Gastrocnemius medialis (tissue), 4 donors: ENCODE measurements at places on chromosomes 3 and 15.

DNA sequence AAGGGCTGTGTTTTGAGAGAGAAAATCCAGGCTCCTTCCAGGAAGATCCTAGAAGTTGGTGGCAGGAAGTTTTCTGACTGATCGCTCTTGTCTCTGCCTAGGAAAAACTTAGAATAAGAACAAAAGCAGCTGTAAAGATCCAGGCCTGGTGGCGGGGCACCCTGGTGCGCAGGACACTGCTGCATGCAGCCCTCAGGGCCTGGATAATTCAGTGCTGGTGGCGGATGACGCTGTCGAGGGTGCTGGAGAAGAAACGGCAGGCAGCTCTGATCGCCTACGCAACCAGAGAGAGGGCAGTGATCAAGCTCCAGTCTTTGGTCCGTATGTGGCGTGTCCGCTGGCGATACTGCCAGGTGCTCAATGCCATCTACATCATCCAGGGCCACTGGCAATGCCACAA, 1.5 kb downstream of the IQCF2 start:
- DNase-seq: no peak

- no peak for DNase-seq
These were observed 321.9 kb downstream of the ZPLD1 start for GRCh38 chr3:102756706-102757105.

DNA sequence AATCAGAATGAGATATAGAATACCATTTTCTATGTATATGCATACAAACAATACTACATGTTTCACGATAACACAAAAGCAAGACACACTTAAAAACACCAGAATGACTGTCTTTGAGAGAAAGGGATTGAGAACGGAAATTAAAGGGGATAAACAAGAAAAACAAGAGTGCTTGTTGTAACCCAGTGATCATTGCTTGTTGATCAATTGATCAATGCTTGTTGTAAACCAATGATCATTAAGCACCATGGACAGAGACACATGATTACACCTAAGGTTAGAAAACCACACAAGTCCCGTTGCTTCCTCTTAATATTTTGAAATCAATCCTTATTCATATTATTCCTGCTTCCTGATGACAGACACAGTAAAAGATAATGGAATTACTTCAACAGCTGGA, 1.1 kb upstream of the OR4F15 start:
- no peak for DNase-seq

GRCh38 chr3:42750834-42751233, 22.2 kb downstream of the CCDC13 start:
- DNase-seq: no peak

DNA sequence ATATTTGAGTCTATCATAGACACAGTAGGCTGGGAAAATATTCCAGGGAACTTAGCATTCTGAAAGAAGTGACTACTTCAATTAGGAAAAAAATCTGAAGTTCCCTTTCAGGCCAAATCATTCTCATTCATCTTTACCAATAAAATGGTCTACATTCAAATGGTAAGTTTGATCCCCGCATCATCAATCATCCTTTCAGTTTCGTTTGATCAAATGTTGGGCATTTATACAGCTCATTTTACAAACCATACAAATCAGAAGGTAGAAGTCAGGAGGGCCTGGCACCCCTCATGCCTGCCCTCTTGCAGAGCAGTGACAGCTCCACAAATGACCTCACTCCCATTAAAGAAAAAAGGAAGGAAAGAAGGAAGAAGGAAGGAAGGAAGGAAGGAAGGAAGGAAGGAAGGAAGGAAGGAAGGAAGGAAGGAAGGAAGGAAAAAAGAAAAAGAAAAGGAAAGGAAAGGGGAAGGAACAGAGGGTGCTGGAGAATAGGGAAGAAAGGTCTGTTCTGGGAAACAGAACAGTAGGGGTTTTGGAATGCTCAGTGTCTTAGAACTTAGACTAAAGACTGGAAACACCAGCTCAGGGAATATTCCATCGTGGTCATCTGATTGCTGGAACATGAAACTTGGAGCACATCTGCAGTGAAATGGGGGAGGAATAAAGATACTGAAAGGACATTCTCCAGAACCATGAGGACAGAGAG, 86.1 kb downstream of the XXYLT1 start:
- no peak for DNase-seq

DNA sequence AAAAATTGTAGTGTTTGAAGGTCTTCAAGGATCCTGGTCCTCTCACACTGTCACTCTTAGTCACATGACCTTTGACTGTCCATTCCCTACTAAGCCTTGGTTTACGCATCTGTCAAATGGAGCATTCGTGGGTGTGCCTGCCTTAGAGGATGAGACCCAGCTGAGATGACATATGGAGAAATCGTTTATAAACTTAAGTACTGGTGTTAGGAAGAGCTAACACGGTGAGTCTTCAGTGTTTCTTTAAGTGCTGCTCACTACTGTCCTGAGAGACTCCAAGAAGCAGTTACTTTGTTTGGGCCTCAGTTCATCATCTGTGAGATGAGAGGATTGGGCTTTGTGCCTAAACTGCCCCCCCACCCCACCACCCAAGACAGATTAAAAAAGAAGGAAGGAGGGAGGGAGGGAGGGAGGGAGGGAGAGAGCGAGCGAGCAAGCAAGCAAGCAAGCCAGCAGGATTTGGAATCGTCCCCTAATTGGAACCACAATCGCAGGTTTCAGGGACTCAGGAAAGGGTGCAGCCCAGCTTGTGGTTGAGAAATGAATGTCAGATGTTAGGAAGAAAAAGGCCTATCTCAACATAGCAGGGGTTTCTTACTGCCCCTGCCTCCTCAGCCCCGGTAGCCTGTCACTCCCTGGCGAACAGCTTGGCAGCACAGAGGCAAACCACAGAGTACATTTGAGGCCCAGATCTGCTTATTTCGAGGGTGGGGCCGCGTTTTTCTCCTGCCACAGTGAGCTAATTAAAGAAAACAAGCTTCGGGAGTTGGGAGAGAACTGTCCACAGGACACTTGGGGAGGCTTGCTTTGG, 32.7 kb downstream of the SMAD3 start:
- DNase-seq: peak; percentile 59

DNA sequence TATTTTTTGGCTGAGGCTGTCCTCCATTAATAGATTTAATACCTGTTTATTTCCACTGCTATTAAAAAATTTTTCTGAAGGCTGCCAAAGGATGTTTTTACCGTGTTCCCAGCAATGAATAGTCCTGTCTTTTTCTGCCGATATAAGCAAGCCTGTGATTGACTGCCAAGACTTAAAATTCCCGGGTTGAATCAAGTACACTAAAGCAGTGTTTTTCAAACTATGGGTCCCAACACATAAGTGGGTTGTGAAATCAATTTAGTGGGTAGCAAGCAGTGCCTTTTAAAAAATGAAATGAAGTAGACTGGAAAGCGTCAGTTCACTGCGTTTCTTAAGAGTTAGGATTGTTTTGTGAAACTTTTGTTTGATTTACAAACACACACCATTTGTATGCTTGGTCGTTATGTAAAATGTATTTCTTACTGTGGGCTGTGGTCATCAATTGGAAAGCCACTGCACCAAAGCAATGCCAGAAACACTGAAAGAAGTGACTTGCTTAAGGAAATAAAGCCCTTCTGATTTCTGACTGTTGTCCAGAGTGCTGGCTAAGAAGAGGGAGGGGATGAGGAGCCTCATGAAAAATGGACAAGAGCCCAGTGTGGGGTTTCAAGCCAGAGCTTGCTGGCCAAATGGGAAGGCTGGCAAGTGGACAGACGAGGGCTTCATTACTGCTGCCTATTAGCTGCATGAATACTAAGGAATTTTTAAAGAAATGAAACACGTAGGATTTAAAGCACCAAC, 206.0 kb downstream of the THRB start:
- peak; percentile 68 for DNase-seq

DNA sequence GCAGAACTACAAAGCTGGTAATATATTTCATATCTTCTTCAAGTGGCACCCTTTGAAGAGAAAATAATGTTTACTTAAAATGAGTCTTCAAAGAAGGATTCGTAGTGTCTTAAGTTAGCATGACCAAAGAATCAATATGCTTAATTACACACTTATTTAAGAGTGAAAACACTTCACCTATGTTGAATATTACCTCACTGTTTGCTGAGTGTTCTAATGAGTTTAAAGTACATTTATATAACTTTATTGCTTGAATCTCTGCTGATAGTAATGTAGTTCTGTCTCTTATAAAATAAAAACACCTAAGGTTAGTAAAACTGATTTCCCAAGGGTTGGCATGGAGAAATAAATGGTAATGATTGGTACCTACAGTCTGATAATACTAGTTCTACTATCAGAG, 143.3 kb upstream of the SLC2A2 start:
- DNase-seq: no peak

GRCh38 chr3:168552251-168552650, 456.5 kb upstream of the GOLIM4 start:
- no peak for DNase-seq

GRCh38 chr15:100200287-100200880, 141.4 kb downstream of the ADAMTS17 start:
- DNase-seq: no peak

DNA sequence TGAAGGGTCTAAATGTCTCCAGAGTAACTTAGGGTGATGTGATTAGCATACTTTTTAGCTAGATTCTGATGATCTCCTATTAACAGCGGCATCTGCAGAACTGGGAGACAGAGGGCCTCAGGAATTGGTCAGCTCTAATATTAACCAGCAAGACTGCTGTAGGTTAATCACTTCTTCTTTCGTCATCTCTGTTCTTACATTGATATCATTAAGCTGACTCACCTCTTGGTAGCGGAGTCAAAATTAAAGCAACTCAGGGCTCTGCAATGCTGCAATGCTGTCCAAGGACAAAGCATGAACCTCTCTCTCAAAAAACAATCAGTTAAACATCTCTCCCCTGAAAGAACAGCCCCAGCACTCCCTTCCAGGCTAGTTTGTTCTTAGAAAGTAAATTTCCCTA, 57.5 kb upstream of the TRA2B start:
- no peak for DNase-seq

- DNase-seq: no peak
These were observed 228.5 kb downstream of the LSAMP start for GRCh38 chr3:116216761-116217160.

GRCh38 chr15:88018869-88019641, 237.5 kb downstream of the NTRK3 start:
- DNase-seq: no peak

- DNase-seq: no peak
These were observed 287.5 kb downstream of the MAGI1 start for GRCh38 chr3:65751123-65751700.

- DNase-seq: no peak
These were observed 61.0 kb downstream of the BOC start for GRCh38 chr3:113272385-113272779.

- DNase-seq: no peak
These were observed 1153.7 kb downstream of the SI start for GRCh38 chr3:163924600-163924999.

GRCh38 chr15:49646891-49647290, 26.0 kb downstream of the DTWD1 start:
- no peak for DNase-seq

DNA sequence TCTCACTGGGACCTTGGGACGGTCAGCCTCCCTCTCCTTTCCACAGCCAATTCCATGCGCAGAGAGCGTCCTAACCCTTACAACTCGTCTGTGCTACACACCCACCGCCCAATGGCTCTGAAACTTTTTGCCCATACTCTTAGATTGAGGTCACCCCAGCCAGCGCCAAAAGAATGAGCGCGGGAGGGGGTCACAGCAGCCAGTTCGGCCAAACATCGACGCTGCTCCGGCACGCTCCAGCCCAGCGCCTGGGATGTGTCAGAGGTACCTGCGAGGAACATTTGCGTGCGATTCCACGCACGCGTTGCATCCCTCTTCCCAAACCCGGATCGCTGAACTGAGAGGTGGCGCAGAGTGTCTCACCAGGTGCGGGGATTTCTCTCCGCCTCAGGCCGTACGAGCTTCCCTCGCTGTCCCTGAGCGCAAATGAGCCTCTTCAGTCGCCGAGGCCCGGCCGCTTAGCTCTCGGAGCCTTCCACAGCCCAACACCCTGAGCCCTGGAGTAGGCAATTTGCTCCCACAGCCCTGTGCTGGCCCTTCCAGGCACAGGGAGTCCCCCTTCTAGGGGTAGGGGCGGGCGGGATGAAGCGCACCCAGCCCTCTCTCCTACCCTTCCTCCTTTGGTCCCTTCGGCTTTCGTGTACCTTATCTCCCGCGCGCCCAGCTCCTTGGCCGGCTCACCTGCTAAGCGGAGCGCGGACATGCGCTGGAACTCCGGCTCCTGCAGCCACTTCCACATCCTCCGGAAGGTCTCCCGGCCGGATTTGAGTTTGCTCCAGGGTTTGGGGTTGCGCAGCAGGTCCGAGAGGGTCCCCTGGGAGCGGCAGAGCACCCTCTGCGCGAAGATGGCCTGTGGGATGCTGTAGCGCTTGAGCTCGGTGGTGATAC, 1.8 kb downstream of the ONECUT1 start:
- no peak for DNase-seq

GRCh38 chr15:84810073-84810840, 6.9 kb upstream of the ALPK3 start:
- DNase-seq: no peak

DNA sequence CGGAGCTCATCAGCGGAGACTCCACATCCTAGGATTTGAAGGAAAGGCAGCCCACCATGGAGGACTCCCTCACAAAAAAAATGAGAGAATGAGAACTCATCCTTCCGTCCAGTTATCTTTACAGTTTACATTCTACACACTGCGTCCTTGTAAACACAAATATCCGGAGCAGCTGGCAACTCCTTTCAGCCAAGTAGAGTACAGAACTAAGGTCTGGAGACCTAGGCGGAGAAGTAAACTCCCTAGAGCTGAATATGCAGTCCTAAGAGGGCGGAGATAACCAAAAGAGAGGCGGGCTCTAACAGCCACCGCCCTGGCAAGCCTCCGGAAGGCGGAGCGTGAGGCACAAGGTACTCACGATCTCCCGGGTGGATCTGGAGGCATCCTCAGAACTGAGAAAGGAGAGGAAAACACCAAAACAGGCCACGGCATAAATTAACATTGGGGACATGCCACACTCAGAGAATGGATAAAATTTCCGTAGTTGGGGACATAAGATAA, 924 bp upstream of the SIN3A start:
- peak; percentile 92 for DNase-seq

DNA sequence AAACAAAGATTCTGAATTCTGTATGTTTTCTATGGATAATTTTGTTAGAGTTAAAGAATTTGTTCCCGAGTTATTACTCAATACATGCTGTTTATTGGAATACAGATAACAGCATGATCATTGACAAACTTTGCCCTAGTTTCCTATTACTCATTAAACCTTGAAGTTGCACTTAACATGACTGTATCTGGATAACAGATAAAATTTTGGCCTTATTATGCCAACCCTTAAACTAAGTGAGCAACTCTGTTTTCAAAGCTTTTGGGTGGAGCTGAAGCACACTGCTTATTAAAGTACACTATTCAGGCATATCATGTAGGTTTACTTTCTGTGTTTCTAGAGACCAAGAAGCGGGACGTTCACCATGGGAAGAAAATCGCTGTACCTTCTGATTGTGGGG, at the start of gene AADAC:
TSS of gene AADAC (plus strand) at position 318 of the 400 bp plus-strand sequence. CDS start at position 365, 47 bp downstream.
- DNase-seq: no peak

- DNase-seq: no peak
These were observed 25.8 kb downstream of the ST6GAL1 start for GRCh38 chr3:186955898-186956696.

DNA sequence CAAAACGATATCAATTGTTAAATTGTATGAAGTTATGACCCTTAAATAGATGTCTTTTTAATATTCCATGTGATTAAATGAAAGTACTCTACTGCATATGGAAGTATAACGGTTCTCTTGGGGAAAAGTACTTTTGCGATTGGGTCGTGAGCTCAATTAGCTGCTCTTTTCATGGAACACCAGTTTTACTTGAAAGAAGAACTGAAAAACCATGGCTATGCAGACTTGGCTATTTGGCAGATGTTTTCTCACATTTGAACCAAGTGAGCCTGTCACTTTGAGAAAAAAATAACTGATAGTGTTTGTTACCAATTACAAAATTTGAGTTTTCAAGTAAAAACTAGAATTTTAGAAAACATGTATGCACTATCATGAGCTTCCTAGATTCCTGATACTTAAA, 5.9 kb upstream of the INAFM2 start:
- DNase-seq: no peak
